ENCODE measurements at places on chromosomes 3 and 15.

GRCh38 chr3:177672252-177672911 is 475.1 kb upstream of the TBL1XR1 start:
- no peak for DNase-seq

GRCh38 chr3:177284383-177284881 is 87.2 kb upstream of the TBL1XR1 start:
- DNase-seq = no peak

- peak; percentile 79 for DNase-seq
Measured at GRCh38 chr15:73375755-73376305, 7.1 kb upstream of the HCN4 start.

DNA sequence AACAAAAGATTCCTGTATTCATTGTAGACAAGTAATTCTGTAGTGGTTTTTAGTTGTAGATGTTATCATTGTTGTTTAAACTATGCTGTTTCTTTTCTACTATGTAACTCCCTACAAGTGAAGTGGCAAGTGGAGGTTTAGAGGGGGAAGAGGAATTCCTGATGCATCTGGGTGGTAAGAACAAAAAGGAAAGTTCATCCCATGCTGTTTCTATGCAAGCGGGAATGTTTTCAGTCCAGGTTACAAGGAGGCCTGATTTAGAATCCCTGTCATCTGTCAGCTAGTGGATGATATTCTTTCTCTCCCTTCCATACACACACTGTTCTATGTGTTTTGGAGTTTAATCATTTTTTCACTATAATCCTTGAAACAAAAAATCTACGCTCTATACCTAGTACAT is 67.4 kb downstream of the IMPG2 start:
- no peak for DNase-seq

GRCh38 chr15:38795471-38796245 is 231.0 kb upstream of the RASGRP1 start:
- no peak for DNase-seq

- no peak for DNase-seq
Measured at GRCh38 chr3:188881954-188882641, 289.7 kb upstream of the TPRG1 start.

GRCh38 chr3:61141697-61142096 is 109.6 kb downstream of the FHIT start:
- no peak for DNase-seq

DNA sequence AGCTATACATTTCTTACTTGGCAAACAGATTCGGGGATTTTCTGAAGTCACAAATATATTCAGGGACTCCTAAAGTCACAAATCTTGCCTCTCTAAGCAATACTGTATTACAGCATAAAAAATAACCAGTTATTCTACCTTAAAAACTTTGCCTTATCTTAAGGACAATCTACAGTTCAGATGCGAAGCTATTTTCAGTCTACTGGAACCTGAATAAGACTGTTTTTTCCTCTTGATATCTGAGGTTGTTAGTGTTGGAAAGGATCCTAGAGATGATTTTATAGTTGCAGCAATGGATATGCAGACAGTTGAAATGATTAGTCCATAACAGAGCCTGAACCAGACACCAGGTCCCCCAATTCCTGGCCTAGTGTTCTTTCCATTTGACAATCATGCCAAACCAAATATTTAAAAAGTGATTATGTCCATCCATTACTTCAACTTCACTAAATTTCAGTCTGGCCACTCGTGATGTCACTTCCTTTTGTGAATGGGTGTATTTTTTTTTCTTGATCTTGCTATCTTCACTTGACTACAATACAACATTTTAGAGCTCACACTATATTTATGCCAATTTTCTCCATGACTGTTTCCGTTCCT is 1.8 kb downstream of the HDGFL3 start:
- no peak for DNase-seq

DNA sequence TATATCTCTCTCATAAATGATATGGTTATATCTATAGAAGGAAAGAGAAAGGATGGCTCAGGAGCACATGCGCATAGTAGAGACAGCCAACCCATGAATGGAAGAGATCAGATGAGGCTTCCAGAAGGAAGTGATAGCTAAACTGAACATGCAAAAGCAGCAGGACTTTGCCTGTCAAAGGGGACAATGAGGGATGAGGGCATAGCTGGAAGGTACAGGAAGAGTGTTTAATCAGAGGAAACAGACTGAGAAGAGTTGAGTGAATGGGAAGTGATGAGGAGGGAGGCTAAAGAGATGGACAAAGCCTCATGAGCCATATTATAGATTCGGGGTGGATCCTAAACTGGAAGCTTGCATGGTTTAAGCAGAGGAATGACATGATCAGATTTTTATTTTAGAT is 26.5 kb upstream of the VEPH1 start:
- no peak for DNase-seq

- DNase-seq = no peak
Measured at GRCh38 chr3:109685084-109686079, 348.0 kb upstream of the DPPA4 start.

DNA sequence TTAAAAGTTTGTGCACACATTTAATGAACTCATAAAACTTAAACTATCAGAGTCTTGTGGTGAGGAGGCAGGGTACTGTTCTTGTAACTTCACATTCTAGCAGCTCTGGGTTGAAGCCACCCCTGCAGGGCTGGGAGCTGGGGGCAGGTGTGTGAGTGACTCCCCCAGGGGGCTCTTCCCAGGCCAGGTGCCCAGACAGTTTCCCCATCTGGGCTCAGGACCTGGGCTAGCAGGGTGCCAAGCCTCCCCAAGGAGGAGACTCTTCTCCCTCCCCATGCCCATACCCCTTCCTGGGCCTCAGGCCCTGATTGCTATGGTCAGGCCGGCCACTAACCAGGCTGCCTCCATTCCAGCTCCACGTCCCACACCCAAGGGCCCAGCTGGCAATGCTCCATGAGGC is 22.0 kb upstream of the CHCHD6 start:
- DNase-seq = no peak

DNA sequence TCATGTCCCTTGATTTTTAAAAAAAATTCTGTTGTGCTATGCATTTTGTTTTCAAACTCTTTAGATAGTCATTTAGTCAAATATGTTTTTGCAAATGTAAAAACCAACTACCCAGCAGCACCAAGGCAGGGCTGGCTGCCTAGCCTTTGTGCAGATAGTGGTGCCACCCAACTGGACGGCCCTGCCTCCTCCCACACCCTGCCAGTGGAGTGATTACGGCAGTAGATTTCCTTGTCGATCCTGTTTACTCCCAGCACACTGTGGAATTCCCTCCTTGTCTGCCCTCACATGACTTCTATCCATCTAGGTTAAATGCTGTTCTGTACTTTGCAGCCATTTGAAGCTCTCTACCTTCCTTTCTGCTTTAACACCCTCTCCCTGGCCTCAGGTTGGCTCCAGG is 79.4 kb upstream of the PLXNA1 start:
- DNase-seq = no peak

DNA sequence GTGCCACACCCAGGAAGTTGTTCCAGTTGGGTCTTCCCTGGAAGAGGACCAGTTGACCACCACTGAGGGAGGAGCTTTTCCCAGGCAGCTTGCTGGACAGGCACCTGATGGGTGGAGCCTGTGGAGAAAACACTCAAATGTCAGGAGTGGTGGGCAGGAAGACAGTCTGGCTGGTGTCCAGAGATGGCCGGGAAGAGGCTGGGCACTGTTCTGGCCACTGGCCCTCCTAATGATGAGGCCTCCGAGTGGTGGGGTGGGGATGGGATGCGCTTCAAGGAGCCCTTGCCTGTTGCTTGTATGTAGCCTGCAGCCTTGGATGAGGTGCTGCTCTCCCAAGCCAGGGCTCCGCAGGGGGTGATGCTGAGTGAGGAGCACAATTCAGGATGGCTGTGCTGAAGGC is 12.3 kb downstream of the PLEKHO2 start:
- no peak for DNase-seq

DNA sequence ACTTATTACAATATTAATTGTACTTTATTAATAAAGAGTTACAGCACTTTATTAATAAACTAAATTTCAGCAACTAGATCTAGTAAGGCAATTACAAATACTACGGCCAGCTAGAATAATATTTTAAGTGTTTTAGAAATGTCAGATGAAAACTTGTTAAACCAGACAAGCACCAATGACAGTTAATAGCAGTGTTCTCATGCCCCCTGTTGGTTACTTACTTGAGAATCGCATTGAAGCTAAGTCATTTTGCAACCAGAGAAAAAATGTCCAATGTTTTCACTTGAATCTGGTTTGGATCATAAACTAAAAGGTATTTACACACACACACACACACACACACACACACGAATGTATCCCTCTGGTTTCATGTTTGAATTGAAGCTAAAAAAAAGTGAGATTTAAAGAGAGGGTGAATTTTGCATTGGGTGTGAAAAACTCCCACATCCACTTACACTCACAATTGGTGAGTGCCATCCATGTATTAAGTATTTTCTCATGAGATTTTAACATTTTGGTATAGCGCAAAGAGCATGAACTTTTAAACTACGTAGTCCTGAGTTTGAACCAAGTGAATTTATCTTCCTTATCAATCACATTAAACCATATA is 347.7 kb downstream of the ZBBX start:
- peak; percentile 10 for DNase-seq

DNA sequence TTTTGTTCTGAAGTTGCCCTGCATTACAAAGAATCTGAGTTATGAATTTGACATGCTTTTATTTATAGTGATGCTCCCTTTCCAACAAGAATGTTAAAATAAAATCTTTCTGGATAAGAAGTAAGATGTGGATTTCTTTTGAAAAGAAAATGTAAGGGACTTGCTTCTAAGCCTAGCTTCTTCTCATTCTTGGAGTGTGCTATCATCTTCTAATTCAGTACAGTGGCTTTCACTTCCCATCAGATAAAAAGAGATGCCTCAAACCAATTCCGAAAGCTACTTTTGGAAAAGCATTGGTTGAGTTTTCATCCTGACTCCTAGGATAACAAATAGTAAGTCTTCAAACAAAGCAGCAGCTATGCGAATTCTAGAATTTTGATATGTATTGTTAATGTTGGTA is 197.0 kb upstream of the ZPLD1 start:
- no peak for DNase-seq

GRCh38 chr3:186361762-186362536 is at the start of gene DGKG:
DGKG (minus strand) TSS chr3:186362234; CDS start chr3:186320459, 41,775 bp downstream.
- no peak for DNase-seq

GRCh38 chr15:88603885-88604284 is 17.3 kb upstream of the AEN start:
- no peak for DNase-seq

- DNase-seq = no peak
Measured at GRCh38 chr3:195865752-195866151, 42.6 kb downstream of the TNK2 start.

GRCh38 chr3:117409701-117410459 is 700.3 kb downstream of the TUSC7 start:
- no peak for DNase-seq

DNA sequence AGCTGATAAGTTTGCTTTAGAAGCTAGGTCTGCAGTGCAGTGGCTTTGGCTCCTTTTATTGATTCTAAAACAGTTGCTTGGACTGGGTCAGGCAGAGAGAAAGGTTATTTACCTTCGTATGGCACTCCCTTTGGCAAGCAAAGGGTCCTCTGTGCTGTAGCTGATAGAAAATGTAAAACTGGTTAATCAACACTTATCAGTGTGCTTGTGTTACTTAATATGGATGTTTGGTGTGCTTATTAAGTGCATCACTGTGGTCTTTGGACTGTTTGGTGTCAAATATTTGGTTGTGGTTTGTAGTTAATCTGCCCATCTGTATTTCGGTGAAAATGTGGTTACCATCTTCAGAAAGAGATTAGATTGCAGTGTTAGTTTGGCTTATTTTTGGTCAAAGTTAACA is 16.0 kb downstream of the UBE2E2 start:
- no peak for DNase-seq

GRCh38 chr15:71889385-71889784 is 79.0 kb downstream of the NR2E3 start:
- no peak for DNase-seq

DNA sequence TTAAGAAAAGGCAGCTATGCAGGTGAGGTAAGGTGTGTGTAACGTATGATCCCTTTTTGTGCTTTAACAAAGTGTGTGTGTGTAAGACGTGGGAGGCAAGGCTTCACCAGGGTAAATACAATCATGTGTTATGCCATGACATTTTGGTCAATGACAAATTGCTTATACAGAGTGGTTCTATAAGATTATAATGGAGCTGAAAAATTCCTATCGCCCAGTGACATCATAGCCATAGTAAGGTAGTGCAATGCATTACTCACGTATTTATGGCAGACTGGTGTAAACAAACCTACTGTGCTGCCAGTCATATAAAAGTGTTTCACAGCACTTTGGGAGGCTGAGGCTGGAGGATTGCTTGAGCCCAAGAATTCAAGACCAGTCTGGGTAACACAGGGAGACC is 60.2 kb upstream of the LCTL start:
- DNase-seq = no peak

GRCh38 chr3:76436894-76437293 is 603.0 kb upstream of the ROBO2 start:
- DNase-seq = no peak

GRCh38 chr3:195173657-195174056 is 97.3 kb downstream of the XXYLT1 start:
- no peak for DNase-seq

DNA sequence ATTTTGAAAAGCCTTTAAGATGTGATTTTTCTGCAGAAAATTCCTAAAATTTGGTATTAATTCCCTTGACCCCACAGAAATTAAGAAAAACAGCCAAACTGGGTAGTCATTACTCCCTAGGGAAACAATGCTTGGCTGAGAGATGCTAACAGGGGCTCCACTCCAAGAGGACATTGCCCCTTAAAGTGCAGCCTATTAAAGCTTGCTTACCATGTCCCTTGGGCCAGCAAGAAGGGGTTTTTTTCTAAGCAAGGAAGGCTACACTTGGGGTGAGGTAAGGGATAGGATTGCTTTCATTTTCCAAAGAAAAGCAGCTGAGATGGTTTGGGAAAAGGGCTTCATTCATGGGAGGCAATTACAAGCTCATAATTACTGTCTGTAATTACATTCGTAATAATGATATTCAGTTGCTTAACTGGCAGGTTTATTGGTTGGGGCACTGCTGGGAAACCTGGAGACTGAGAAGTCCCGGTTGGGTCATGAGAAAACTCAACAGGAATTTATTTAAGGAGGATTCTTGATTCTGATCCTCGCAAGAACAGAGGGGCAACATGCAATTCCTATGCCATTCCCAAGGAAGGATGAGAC is 247.5 kb downstream of the NR1D2 start:
- no peak for DNase-seq

Measured in NCI-H2171 (cell line).